Right renal cortex interstitium (tissue), 3 donors: ENCODE measurements at places on chromosomes 6 and 20.

DNA sequence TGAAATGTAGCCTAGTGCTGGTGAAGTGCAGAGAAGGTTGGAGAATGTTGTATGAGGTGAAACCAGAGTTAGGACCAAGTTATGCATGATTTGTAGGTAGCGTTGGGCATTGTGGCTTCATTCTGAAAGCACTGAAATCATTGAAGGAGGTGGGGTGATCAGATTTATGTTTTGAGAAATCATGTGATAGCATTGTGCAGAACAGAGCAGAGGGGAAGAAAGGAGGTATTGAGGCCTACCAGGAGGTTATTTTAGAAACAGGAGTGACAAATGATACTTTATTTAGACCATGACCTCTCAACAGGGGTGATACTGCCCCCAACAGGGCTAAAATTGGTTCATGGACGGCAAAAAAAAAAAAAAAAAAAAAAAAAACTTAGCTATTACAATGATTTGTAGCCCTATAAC lies 15.6 kb upstream of the HMGN3 start:
- DNase-seq = no peak

DNA sequence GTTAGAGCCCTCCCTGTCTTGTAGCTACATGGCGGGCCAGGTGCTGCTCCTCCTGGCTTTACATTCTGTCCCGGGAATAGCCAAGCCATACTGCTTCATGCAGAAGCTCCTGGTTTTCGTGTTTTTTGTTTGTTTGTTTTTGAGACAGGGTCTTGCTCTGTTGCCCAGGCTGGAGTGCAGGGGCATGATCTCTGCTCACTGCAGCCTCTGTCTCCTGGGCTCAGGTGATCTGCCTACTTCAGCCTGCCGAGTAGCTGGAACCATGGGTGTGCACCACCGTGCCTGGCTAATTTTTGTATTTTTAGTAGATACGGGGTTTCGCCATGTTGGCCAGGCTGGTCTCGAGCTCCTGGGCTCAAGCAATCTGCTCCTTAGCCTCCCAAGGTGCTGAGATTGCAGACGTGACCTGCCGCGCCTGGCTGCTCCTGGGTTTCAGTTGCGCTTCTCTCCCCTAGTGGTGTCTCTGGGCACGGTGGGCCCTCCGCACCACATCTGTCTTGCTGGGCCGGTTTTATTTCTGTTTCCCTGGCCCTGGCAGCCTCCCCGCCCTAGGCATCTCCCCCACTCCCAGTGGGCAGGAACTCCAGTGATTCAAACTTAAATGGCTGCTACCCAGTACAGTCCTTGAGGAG lies 12.9 kb downstream of the CDYL start:
- no peak for DNase-seq

- no peak for DNase-seq
Measured at GRCh38 chr6:87297119-87297518, 25.3 kb upstream of the SMIM8 start.

DNA sequence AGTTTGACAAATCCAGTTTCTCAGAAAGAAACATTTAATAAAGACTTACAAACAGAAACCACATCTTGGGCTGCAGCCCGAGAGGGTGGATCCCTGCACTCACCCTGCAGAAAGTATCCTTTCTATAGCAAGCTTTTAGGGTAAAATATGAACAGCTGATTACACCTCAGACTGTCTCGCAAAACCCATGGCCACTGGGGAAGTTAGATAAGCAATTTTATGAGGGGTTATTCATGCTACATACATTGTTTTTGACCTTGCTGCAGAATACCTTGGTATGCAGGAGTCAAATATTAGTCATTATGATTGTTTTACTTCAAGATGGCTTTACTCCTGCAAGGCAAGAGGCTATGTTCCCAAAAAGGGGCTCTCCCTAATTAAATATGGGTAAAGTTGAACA lies 126.9 kb downstream of the OR2B2 start:
- no peak for DNase-seq

DNA sequence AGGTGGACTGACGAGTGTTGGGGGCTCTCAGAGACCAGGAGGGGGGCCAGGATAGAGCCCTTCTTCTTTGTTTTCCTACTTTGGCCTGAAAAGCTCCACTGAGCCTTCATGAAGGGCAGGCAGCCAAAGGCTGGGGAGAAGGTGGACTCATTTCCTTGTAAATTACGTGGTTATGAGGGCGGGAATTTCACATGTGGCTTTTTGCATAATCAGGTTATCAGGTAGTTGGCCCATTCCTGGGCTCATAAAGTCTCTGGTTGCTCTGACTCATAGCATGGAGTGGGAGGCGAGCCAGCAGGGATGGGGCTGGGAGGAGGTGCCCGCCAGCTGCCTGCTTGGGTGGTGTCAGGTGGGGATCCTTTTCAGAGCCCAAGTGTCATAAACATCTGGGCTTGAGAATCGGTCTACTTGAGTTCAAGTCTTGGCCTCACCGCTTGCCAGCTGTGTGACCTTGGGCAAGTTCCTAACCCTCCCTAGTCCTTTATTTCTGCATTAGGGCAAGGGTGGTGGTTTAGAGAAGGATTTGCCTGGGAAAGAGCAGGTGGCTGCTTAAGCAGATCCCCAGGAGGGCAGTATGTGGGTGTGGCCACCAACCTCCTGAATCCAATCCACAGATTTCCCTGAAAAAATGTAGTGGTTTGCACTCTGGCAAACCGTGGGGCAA lies 26.5 kb upstream of the RNF24 start:
- DNase-seq = no peak

DNA sequence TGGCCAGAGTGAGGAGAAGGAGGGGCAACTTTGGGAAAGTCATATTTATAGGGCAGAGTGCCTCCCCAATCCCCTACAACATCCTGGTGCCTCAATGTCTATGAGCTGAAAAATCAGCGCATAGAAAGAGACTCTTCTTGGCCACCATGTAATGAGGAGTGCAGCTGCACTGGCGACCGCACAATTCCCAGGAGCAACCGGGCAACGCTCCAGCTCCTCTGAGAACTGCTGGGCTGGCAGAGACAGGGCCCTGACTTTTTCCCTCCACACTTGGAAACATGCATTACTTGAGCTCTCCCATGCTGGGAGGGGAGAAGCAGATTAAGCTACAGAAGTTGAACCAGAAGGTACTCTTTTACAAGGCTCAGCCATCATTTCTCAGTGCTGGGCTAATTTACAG lies 31.4 kb upstream of the MARCKS start:
- no peak for DNase-seq

GRCh38 chr20:43799150-43799711 lies 72.4 kb upstream of the GTSF1L start:
- DNase-seq = no peak

DNA sequence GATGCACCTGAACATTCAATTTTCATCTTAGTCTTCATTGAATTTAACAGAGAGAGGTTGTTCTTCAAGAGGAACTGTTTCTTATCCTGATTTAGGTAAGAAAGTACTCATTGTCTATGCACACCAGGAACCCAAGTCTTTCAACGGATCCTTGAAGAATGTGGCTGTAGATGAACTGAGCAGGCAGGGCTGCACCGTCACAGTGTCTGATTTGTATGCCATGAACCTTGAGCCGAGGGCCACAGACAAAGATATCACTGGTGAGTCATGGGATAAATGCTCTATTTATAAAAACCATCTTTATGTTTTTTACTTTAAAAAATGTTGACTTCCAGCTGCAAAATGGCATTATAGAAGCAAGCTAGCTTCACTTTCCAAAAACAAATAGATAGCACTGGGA lies 10.2 kb downstream of the NQO2 start:
- no peak for DNase-seq

DNA sequence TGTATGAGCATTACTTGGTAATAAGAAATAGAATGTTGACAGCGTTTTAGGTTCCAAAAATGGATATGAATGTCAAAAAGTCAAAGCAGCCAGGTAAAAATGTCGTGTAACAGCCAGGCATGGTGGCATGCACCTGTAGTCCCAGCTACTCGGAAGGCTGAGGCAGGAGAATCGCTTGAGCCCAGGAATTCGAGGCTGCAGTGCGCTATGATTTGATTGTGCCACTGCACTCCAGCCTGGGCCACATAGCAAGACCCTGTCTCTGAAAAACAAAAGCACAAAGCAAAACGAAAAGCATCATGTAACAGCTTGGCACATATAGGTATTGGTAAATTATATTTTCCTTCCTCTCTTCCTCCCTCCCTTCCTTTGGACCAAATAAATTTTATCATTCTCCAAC lies 16.2 kb upstream of the FOXP4 start:
- DNase-seq = no peak

GRCh38 chr6:134740027-134740373 lies 209.9 kb downstream of the ALDH8A1 start:
- DNase-seq = no peak

GRCh38 chr6:56708810-56709597 lies 66.3 kb upstream of the DST start:
- no peak for DNase-seq

DNA sequence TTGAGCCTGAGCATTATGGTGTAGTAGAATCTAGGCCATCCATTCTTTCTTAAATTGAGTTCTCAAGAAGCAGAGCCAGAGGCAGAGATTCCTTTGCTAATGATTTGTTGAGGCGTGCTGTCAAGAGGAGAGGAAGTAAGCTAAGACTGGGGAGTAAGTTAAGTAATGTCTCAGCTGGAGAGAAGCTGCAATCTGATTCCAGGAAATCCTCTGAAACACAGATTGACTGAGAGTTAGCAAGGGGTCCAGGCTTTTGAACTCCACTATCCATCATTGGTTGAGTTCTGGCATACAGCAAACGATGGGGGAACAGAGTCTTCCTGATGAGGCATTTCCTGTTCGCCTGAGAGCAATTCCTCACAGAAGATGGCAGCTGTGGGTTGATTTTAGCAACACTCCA lies 207.4 kb upstream of the RAB32 start:
- no peak for DNase-seq

GRCh38 chr6:106529438-106529837 lies 99.9 kb downstream of the RTN4IP1 start:
- no peak for DNase-seq

DNA sequence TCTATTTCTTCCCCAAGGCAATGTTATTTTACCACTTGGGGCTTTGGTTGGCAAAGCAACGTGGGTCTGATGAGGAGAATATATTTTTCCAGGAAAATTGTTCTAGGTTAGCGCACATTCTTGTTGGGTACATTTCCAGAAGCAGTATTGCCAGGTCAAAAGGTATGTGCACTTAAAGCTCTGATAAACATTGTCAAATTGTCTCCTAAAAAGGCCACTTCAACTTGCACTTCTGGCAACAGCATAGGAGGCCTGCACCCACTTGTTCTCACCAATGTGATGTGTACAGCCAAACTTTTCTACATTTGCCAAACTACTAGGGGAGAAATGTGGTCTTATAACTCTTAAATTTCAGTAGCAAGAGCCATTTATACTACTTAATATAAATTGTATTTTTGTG lies 197.5 kb upstream of the COL21A1 start:
- DNase-seq = no peak

- no peak for DNase-seq
Measured at GRCh38 chr6:169225887-169226286, 27.8 kb downstream of the THBS2 start.

- no peak for DNase-seq
Measured at GRCh38 chr20:59074456-59074855, 31.9 kb upstream of the PRELID3B start.

DNA sequence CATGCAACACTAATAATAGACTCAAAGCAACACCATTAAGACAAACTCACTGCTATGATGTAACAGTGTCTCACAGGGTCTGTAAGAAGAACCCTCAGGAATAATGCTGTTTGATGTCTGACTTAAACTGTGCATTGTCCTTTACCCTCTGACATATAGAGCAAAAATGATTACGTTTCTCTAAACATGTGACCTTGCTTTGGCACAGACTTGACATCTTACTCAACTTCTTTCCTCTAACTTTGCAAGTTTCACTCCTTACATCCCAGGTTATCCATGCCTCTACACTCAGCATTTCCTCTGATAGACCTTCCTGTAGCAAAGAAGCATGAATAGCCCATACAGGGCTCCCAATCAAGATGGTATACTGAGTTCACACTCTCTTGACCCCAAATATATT lies 252.7 kb downstream of the UST start:
- DNase-seq = no peak

DNA sequence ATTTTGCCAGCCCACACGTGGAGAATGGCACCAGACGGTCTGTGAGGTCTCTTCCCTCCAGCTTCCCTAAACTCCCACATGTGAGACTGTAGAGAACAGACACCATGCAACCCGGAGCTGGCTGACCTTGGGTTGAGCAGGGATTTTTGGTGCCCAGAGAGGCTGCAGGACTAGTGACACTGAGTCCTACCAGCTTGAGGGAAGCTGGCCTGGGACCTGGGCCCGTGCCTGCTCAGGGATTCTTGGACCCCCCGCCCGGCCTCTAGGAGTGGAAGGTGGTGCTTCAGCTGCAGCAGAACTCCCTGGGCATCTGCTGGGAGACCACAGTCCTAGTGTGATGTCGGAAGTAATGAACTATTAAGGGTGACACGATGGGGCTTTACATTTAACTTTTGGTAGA lies 3.2 kb downstream of the PSMG4 start:
- DNase-seq = no peak

DNA sequence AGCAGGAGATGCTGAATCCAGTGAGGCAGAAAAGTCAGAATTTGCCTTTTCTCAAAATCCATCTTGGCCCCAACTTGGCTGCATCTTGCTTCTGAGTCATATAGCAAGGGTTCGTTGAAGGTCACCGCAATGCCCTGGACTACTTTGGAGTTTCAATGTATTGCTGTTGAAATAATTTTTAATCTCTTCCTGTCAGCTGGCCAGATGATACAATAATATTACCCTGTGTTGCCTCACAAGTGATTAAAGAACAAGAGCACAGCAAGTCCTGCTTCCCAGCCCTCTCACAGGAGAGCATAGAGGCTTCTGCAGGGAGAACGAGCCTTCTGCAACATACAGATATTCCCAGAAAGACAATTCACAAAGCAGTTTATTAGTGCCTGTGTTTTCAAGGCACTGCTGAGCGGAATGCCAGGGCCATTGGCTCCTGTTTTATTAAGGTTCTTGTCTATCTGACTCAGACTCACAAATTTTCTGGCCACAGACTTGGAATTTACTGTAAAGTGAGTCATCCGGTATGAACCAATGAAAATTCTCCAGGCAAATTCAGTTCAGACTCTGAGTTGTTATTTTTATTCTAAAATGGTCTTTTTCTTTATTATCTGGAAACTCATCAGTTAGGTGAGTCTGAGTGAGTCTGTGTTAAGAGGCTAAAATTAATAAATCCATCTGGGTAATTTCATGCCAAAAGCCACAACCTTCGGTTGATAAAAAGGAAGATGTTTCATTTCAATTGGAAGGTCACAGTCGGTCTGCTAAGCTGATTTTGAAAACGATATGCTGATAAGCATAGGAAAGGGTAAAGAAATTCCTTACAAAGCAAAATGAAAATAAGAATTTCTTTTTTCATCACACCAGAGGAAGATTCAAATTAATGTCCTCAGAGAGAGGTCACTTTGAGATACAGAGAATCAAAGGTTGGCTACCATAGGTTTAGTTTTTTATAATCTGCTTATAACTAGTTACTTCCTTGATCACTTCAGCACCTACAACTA lies 289.4 kb upstream of the STXBP5 start:
- no peak for DNase-seq

- no peak for DNase-seq
Measured at GRCh38 chr6:135819665-135820064, 31.8 kb upstream of the PDE7B start.

DNA sequence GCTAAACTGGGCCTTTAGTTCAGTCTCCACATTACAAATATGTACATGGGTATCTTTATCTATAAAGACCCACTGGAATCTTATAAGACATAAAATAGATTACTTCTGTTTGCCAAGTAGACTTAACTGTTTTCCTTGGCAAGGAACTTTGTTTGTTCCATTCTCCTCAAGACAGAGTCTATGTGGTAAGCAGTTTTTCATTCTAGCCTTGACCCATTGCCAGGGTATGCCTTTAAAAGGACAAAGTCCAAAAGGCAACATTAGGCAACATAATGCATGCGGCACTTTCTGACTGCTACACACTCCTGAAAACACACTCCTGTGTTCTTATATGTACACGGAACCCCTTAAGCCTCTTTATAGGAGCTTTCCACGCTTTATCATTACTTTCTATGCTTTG lies 20.4 kb downstream of the VNN1 start:
- no peak for DNase-seq
